Activated CD8-positive, alpha-beta memory T cell treated with anti-CD3 and anti-CD28 coated beads for 1 hour (primary cell): ENCODE measurements at places on chromosomes 12 and 14.

DNA sequence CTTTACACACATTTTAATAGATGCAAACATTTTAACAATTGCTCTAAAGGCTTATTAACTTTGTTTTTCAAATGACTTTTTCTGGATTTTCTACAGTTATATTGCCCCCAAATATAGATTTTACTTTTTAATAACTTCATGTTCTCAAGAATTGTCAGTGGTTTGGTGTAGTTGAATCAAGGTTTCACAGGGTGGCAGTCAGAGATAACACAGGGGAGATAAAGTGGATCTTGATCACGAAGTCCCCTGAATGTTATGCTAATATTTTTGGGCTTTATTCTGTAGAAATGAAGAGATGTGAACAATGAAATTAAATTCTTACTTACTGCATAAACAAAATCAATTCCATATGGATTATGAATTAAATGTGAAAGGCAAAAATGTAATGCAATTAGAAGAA is 248.1 kb downstream of the AEBP2 start:
- DNase-seq: no peak

- no peak for DNase-seq
Measured at GRCh38 chr14:64758025-64758521, 53.8 kb downstream of the PLEKHG3 start.

GRCh38 chr12:23855813-23856212 is 93.7 kb downstream of the SOX5 start:
- no peak for DNase-seq

DNA sequence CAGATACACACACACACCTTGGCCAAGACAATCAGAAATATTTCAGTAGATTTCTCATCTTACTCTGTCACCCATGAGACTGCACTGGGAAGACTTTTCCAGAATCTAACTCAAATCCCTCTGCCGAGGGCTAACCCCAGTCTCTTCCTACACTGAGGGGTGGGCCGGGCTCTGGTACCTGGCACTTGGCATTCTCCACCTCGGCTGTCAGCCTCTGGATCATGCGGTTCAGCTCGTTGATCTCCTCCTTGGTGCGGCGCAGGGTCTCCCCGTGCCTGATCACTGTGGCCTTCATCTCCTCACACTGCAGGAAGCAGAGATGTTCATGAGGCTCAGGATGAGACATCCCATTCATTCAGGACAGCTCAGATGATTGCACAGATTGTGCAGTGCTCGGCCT is 4.9 kb downstream of the KRT83 start:
- DNase-seq: no peak

DNA sequence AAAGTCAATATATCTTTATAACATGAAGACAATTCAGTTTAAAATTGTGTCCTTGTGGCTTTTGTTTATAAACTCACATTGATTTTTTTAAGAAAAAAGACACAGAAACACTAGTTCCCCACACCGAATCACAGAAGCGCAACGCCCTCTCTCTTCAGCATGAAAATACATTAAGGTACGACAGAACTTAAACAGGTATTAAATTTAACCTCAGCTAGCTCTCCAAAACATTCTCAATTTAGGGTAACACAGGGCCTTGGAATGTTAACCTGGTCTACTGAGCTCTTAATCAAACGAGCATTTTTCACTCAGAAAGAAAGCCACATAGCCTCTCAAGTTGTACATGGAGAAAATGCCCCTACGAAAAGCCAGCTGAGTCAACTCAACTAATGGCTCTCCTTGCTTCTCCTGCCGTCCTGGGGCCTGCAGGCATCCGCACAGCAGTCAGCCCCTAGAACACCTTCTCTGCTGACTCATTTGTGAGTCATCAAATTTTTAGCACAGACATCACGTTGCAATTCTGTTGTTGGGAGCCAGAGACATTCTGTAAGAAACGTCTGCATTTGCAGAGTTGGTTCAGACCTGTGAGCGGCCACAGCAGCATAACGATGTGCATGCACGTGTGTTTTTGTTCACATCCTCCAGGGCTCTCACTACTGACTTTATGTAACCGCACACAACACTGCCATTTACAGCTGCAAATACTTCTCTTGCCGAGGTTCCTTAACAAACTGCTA is 141.6 kb downstream of the ITPR2 start:
- DNase-seq: no peak

- no peak for DNase-seq
Measured at GRCh38 chr12:125133616-125134015, 68.4 kb downstream of the AACS start.

- DNase-seq: no peak
Measured at GRCh38 chr14:76720382-76720813, 40.9 kb upstream of the VASH1 start.

DNA sequence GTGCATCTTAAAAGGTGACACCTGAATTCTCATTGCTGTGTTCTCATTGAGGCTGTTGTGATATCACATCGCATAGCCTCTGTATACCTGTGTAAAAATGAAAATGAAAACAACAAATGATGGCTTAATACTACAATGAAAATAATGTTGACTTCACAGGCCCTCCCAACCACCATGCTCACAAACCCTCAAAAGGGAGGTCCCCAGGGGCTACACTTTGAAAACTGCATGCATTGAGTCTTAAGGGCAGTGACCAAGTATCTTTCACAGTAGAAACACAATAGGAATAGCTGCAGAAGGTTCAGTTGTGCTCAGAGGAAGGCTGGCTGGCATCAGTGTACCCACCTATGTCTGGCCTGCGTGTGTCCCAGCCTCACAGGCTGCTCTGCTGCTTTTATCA is 27.6 kb upstream of the KCNK13 start:
- DNase-seq: no peak

DNA sequence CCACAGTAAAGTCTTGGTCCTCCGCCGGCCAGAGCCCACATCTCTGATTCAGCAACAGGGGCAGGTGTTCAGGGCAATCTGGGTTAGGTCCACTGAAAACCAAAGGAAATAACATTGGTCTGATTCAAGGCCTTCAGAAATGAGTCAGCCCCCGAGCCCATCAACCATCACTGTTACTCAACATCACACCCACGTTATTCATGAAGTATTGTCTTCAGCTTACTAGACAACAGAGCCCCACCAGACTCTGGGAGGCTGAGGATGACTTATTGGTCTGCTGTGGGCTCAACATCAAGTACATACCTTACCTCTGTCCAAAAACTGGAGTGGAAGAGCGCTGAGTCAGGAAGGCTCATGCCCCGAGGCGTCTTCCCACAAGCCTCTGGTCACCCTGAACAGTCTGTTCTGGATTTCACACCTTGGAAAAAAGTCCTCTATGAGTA is 97.5 kb downstream of the ZFP36L1 start:
- DNase-seq: no peak

- DNase-seq: no peak
Measured at GRCh38 chr14:24307575-24308341, at the start of gene CIDEB. Gene CIDEB, minus strand, starts transcription at chr14:24307977. Its CDS starts 119 bp downstream, at chr14:24307858.

- no peak for DNase-seq
Measured at GRCh38 chr12:15274561-15274967, 47.7 kb upstream of the PTPRO start.

- DNase-seq: no peak
Measured at GRCh38 chr12:2336409-2336829, 283.6 kb downstream of the CACNA1C start.

GRCh38 chr12:103840876-103841689 is at the start of gene NT5DC3:
Gene NT5DC3, minus strand, starts transcription at chr12:103841234. Its CDS starts 78 bp downstream, at chr12:103841156.
- peak; percentile 79 for DNase-seq

DNA sequence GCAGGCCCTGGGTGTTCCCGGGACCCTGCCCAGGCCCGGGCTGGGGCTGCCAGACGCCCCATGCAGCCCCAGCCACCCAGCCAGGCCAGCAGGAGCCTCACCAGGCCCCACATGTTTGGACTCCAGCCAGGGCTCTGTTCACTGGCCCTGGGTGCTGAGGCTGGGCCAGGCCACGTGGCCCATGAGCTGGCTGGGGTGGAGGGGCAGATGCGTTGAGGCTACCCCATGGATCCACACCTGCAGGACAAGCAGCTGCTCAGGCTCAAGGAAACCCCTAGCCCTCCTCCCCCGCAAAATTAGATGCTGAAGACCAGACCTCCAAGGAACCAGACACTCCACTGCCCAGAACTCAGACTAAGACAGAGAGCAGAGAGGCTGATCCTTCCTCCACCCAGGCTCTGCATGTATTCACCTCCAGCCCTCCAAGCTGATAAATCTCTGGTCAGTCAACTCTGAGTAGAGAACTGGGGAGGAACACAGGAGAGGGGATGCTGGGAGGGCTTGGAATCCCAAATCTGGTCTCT is 1.6 kb downstream of the CDH24 start:
- DNase-seq: no peak

- DNase-seq: no peak
Measured at GRCh38 chr14:105314287-105315200, at the start of gene PACS2. Gene PACS2, plus strand, starts transcription at chr14:105314748. Its CDS starts 171 bp downstream, at chr14:105314919.

DNA sequence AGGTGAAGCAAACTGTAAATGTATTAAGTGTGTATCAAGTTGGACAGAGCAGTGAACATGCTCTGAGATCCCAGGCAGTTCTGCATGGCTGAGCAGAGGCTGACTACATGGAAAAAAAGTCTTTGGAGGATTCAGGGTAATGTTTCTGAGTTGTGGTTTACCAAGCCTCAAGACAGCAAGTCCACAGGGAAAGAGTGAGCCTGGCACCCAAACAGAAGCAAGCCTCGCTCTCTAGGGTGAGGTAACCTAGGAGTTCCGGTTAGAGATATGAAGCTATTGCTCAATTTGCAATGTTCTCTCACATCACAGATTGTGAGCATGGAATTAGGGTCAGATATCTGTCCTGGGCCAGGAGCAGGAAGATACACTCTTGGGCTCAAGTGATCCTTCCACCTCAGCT is 158.6 kb downstream of the MON2 start:
- DNase-seq: no peak

- DNase-seq: no peak
Measured at GRCh38 chr14:72916174-72916573, 10.1 kb upstream of the DCAF4 start.

- no peak for DNase-seq
Measured at GRCh38 chr12:19196959-19197630, 67.6 kb downstream of the PLEKHA5 start.

DNA sequence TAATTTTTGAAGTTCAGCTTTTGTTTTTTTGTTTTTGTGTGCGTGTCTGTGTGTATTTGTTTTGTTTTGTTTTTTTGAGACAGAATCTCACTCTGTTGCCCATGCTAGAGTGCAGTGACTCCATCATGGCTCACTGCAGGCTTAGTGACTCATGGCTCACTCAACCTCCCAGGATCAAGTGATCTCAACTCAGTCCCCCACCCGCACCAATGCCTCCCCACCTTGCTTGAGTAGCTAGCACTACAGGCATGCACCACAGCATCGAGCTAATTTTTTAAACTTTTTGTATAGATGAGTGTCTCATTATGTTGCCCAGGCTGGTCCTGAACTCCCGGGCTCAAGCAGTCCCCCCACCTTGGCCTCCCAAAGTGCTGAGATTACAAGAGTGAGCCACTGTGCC is 981.4 kb downstream of the BCL11B start:
- no peak for DNase-seq

DNA sequence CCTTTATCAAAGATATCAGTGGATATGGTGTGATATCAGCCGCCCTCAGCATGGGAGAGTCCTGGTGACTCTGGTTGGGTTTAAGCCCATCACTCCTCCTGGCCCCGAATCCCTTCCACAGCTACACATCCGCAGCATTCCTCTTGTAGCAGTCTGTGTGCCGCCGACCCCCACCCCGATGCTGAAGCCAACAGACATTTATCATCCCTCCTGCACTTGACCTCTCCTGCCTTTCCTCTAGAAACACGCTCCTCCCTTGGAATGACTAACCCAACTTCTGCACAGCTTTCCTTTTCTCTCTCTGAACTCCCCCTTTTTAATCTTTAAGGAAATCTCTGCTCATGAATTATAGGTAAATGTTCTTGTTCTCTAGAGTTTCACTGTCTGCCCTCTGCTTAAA is 250.9 kb upstream of the FOXN3 start:
- DNase-seq: no peak

GRCh38 chr12:103928682-103929045 is 1.5 kb upstream of the HSP90B1 start:
- peak; percentile 16 for DNase-seq

DNA sequence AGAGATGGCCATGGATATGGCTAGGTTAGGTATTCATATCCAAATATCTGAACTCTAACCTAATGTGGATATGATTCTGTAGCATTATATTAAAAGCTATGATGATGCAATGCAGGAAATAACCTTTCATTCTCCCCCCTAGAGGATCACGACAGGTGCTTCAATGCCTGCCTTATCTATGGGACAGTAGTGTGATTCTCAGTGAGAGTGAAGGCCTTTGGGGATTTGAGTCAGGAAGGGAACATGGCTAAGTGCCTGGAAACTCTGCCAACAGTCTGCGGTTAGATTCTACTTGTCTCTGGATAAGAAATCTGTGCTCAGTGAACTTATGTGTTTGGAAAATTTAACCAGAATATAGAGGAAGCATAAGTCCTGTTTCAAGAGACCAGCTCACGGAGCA is 81.8 kb downstream of the SLC38A1 start:
- DNase-seq: no peak

- DNase-seq: no peak
Measured at GRCh38 chr12:50397117-50397650, 775 bp upstream of the FAM186A start.

- DNase-seq: peak; percentile 25
Measured at GRCh38 chr12:110281549-110282299, 677 bp downstream of the ATP2A2 start.

DNA sequence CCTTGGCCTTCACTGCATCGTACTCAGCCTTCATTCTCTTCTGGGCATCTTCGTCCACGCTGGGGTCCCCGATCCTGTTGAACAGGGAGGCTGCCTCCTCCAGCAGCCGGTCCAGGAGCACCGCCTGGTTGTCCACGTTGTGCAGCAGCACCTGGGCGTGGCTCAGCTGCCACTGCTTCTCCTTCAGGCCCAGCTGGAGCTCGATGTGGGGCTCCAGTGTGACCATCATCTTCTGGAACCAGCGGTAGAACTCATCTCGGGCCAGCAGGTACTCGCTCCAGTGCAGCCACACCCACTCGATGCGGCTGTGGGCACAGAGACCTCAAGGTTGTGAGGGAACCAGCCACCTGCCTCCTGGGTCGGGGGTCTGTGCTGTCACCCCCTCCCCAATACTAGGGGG is 50.5 kb downstream of the SYNE3 start:
- no peak for DNase-seq

DNA sequence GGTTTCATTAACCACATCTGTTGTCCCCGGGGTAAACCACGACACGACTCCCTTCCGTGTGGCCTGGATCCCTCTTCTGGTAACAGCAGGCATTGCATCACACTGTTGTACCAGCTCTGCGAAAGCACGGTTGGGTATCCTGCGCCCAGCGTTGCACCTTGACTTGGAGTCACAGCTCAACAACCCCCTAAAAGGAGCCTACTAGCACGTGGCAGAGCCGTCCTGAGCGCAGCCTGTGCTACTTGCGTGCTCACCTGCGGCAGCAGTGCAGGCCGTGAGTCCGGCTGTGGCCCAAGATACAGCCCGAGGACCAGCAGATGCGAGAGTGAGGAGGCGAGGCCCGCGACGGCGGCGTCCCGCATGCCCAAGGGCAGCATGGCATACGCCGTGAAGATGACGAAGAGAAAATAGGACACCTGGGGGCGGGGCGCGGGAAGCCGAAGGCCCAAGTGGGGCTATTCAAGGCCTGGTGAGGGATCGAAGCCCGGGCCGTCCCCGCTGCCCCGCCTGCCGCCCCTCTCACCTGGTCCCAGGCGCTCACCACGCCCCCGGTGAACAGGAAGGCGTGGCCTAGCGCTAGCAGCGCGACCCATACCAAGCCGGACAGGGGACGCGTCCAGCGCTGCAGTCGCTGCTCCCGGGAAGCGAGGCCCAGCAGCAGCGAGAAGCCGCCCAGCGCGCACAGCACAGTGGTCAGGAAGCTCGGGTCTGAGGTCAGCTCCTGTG is 2.4 kb downstream of the ADCY4 start:
- peak; percentile 75 for DNase-seq

GRCh38 chr14:51595881-51596455 is 55.7 kb upstream of the FRMD6 start:
- DNase-seq: no peak

GRCh38 chr12:91202390-91202789 is 19.8 kb upstream of the DCN start:
- DNase-seq: no peak
